ENCODE measurements at places on chromosomes 13 and 19.
A peak's percentile ranks its signal among the peaks of the same experiment; 100 is the strongest.

DNA sequence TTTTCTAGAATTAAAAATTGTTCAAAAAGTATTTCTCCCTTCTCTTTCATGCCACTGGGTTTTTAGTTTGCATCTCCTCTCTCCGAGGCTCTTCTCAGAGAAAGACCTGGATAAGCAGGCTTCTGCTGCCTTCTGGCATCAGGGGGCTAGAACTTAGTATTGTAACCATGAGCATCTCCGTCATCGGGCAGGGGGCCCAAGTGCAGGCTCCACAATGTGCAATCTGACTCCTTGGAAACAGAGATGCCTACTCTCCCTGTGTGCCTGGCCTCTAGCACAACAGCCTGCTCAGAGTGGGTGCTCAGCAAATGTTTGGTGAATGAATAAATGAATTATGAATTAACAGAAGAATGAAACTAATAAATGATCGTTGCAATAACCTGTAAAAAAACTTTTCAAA lies 45.6 kb upstream of the MTIF3 start:
- no peak for DNase-seq

GRCh38 chr13:22812793-22813192 lies 368.0 kb upstream of the SGCG start:
- DNase-seq, result no peak

DNA sequence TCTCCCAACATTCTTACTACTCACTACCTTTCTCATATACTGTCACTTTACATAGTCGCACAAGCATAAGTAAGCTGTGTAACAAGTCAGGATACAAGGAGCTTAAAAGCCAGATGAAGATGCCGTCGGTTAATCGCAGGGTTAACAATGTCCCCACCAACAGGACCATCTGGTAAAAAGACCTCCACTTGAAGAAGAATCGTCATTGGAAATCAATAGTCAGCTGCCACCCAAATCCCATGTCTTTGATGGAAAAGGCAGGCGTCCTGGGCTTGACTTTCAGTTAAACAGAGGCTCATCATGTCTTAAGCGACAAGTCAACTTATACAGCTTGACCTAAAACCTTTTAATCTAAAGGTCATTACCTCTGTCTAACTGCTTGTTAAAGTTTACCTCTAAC lies 27.2 kb downstream of the DOCK9 start:
- no peak for DNase-seq

DNA sequence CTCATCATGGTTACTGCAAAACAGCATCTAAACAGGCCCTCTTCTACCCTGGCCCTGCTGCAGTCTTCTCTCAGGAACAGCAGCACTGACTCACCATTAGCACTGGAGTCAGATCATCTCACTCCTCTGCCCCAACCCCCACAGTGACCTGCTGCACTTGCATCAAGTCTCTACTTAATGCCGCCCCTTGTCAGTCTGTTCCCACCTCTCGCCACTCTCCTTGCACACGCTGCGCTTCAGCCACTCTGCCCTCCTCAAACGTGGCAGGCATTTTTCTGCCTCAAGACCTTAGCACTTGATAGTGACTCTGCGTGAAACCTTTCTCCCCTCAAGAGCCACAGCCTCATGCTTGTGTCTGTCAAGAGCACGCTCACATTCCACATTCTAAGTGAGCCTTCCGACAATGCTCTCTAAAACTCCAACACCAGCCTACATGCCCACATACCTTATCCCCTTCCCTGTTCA lies 22.1 kb downstream of the MIPEP start:
- DNase-seq, result peak; percentile 48

DNA sequence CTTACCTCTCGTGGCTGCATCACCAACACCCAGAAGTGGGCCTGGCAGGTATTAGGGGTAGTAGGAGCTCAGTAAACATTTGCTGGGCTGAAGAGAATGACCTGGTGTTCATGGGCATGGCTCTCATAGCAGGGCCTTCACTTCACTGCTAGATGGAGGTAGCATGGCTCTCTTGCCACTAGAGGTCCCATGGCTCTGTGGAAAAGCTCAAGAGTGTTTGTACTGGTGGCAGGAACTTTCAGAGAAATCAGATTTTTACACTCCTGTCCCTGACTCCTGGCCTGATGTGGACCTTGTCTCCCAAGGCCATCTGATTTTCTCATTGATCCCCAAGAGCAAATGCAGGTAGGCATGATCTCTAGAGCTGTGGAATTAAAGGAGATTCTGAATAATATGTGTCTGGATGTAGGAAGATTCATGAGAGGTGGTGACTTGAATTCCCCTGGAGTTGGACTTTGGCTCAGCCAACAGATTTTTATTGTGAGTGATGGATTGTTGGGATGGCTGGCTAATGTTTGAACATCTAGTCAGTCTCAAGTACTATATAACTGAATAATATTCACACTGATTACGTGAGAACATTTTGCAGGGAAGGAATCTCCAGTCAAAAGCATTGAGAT lies 5.7 kb downstream of the ZNF574 start:
- peak; percentile 76 for DNase-seq

- no peak for DNase-seq
Observed at GRCh38 chr13:26037302-26037701, 14.5 kb downstream of the SHISA2 start.

DNA sequence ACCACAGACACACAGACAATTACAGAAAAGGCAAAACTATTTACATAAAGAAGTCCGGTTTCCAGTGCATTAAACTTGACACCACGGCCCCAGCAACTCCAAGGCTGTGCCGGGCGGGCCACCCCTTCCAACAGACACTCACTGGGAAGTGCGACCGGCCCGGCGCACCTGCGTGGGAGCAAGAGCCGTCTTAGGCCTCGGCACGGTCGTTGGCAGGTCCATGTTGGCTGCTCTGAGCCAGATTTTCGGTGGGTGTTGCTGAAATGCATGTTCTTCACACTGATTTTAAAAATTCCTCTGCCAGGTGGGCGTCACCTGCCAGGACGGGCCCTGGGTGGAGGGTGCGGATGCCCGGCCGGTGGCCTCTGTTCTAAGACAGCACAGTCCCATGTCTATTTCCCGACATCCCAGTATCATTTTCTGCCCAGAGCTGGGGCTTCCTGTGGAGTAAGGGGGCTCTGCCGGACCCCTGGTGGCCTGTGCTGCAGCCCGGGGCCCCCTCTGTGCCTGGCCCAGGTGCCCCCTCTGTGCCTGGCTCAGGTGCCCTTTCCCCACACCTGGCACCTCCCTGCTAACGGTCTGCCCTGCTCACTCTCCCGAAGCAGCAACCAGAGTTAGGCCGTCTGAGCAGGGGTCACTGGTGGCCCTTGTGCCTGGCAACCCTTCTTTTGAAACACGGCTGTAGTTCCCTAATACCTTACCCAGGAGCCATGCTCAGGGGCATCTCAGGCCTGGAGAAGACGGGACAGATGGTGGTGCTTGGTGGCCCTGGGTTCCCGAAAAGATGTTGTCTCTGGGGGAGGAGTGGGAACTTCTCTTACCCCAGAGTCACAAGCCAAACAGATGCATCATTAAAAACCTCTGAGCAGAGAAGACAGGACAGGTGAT lies 9.2 kb downstream of the TMEM255B start:
- DNase-seq, result no peak

- no peak for DNase-seq
Observed at GRCh38 chr19:42115705-42116104, 16.5 kb downstream of the POU2F2 start.

- DNase-seq, result no peak
Observed at GRCh38 chr13:111117289-111117688, 2.2 kb downstream of the ARHGEF7 start.

GRCh38 chr19:43939557-43940260 lies 4.6 kb upstream of the ZNF45 start:
- DNase-seq, result no peak

GRCh38 chr13:27810009-27810408 lies 17.7 kb downstream of the GSX1 start:
- DNase-seq, result no peak

GRCh38 chr13:51136276-51136980 lies 25.4 kb upstream of the C13orf42 start:
- no peak for DNase-seq
